NCI-H1417 treated with DMSO at 0.1 percent for 48 hours (cell line): ENCODE measurements at places on chromosomes 1 and 21.

DNA sequence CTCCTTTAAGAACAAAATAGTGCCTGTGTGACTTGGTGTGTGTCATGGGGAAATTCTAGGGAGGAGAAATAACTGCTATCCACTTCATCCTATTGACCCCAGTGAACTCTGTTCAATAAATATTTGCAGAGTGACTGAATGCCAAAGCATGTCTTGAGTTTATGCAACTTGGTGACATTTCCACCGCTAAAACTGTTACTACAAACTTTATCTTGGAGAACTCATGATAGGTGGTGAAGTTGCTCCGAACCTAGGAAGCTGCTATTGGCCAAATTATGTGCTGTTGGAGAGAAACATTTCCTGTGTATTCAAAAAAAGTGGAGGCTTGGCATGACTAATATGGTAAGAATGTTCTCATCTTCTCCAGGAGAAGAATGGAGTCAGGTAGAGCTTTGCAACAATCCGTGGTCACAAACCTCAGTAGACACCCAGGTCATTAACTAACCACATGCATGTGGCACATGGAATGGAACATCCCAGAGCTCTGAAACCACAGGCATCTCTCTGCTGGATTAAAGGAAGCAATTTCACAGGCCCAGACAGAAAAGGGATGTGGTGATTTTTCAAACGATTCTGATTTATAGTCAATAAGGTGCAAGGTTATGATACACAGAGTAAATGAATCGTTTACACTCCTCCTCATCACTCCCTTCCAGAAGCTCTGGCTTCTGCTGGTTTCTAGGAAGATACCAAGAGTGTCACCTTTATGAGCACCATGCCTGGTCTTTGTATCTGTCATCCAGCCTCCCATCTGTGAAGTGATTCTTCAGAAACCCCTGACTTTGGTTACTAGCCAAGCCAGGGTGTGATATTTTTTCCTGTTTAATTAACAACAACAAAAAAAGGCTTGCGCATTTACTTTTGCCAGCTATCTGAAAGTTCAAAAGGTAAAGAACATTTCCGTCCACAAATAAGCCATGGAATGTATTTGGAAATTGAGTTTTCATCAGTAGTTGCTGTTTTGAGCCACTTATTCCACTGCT, 361.1 kb downstream of the TGFB2 start:
- no peak for DNase-seq

- DNase-seq: no peak
Observed at GRCh38 chr1:54304518-54304917, 101.7 kb downstream of the SSBP3 start.

DNA sequence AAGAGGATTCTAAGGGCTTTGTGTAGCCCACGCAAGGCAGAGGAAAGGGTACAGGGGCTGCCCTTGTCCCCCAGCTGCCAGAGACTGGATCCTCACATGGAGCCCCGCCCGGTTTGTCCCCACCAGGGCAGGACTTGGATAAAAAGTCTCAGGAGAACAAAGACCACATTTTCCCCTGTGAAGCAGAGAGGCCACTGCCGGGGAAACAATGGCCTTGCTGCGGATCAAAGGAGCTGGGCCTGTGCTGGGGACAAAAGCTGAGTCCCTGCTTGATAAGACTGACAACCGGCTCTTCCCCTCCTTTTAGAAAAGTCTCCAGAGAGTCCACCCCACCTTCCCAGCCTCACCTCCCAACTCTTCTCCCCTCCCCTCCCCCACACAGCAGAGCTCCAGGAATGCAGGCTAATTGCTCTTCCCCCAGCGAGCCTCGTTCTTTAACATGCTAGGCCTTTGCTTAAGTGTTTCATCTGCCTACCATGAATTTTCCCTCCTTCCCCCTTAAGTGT, 142.4 kb downstream of the PLPP3 start:
- no peak for DNase-seq

DNA sequence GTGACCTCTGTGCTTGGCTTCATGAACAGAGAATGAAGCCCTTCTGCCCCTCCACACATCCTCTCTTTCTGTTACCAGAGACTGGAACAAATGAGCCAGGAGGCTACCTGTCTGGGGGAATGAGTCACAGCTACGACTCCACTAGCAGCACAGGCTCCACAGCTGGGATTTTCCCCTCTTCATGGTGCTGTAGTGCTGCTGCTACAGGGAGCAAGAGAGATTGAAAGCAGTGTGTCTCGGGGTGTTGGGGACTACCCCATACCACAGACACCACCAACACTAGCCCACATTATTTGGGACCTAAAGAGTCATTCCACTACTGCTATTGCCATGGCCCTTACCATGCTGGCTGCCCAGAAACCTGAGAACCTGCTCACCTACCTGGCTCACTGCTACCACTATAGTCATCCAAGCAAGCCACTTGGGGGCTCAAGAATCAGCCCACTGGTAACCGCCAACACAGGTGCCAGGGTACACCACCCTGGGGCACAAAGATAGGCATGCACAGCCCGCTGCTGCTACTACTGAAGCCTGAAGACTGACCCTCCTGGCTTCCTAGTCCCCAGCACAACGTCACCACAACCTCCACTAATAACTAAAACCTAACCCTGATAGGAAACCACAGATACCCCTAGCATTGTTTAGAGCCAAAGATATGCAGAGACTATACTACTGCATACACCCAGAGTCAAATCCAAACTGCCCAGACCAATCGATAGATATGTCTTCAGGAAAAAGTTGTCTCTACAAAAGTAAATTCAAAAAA, 17.7 kb downstream of the CD1E start:
- no peak for DNase-seq

- DNase-seq: no peak
Observed at GRCh38 chr1:7768583-7768982, 2.5 kb upstream of the VAMP3 start.

GRCh38 chr1:3071565-3072390, 2.8 kb downstream of the PRDM16 start:
- no peak for DNase-seq

- DNase-seq: no peak
Observed at GRCh38 chr1:201795066-201795465, 33.9 kb upstream of the IPO9 start.

DNA sequence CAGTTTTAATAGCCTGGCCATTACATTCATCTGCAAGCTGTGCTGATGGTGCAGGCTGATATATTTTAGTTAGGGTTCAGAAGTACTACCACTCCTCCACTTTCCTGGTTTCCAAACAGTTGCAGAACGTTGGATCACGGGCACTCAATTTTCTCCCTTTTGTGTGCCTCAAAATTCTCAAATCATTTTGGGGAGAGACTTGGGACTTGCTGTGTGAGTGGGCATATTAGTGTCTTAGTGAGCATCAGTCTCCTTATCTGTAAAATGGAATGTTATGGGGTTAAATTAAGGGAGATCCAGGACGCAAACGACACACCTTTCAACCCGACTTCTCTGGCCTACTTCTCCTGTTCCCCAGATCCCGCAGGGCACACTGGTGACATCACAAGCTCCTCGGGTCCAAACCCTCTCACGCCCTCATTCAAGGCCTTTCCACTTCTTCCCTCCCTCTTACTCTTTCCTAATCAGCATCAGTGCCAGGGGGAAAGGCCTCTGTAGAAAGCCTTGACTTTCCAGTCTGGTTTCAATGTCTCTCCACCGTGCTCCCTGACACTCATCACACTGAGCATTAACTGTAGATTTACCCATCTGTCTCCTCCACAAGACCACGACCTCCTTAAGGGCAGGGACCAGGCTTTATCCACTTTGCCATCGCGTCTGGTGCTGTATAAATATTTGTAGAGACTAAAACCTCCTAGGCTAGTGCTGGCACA, 1.2 kb downstream of the PIGP start:
- no peak for DNase-seq

DNA sequence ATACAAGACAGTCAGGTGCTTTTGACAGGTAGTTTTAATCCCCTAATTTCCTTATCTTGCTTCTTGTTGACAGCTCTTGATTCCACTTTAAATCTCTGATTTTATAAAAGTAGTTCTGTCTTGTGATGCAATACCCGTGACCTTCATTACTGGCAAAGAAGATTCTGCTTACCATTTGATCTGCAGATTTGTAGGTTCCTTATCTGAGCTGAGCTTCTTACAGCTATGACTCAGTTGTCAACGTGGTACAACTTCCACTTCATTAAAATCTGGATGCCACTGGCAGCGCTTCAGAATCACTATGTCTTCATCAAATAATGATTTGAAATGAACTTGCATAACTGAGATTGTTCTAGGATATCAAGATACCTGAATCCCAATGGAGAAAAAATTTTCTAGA, 543.6 kb upstream of the B3GALT2 start:
- no peak for DNase-seq

DNA sequence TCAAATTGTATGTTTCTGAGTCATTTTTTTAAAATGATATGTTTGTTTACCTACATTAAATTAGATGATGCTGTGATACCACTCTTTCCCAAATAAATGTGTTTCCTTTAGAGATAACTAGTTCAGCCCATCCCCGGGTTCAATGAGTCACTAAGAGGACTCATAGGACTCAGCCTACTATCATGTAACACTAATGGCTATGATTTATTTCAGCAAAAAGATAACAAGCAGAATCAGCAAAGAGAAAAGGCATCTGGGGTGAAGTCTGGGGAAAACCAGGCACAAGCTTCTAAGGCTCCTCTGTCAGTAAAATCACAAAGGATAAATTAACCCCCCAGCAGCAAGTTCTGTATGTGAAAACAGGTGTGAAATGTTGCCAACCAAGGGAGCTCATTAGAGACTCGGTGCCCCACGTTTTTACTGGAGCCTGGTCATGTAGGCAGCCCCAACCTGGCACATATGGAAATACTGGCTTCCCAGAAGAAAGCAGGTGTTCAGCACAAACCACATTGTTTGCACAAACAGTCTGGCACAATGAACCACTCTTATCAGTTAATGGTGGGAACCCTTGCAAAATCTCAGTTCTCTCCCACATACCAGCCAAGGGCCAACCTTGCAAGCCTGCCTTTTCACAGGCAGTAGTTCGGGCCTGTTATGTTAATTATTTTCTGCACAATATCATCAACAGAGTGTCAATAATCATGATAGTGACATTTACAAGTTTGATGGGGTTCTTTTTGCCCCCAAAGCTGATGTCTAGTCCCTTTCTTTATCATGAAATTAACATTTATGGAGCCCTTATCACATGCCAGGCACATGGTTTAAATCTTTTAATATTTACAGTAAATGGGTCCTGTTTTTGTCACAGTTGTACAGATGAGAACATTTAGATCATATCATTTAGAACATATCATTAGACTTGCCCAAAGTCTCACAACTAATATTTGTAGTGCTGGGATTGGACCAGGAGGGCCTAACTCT, 23.1 kb upstream of the CNN3 start:
- peak; percentile 24 for DNase-seq

- no peak for DNase-seq
Observed at GRCh38 chr1:6034750-6035096, 11.0 kb upstream of the KCNAB2 start.

- no peak for DNase-seq
Observed at GRCh38 chr21:35145626-35146233, 96.6 kb upstream of the RUNX1 start.

DNA sequence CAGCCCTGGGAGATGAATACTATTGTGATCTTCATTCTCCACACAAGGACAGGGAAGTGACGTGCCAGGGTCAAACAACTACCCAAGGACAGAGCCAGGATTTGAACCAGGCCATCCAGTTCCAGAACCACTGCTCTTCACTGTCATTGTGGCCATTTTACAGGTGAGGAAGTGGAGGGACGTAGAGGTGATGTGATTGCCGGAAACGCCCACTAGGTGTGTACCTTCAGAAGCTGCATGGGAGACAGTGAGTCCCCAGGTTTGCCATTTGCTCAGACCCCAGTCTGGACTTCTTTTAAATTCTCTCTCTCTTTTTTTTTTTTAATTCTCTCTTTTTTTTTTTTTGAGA, 207.6 kb upstream of the TMEM51 start:
- no peak for DNase-seq

DNA sequence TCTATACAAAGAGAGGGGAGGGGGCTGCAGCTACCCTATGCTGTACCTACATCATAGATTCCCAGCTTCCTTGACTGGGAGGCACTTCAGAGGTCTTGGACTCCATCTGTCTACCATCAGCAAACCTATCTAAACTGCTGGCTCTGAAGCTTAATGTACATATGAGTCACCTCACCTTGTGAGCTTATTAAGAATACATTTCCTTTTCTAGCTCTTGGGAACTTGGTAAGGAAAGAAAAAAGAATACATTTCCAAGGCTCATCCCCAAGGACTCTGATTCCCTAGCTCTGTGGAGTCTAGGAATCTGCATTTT, 50.0 kb upstream of the PRELP start:
- no peak for DNase-seq

DNA sequence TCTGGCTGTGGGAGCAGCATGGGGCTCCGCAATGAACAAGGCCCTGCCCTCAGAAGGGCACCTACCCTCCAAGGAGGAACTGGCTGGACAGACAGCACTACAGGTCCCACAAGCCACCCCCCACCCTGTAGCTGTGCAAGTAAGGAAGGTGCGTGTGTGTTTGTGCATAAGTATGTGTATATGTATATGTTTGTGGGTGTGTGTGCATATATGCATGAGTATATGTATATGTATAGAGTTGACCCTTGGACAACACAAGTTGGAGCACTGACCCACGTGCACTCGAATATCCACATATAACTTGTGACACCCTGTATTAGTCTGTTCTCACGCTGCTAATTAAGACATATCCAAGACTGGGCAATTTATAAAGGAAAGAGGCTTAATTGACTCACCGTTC, 22.6 kb upstream of the TENT5C start:
- no peak for DNase-seq

- DNase-seq: no peak
Observed at GRCh38 chr21:45506241-45506817, 35.9 kb downstream of the SLC19A1 start.

GRCh38 chr21:38794978-38795377, 10.8 kb upstream of the ETS2 start:
- no peak for DNase-seq

DNA sequence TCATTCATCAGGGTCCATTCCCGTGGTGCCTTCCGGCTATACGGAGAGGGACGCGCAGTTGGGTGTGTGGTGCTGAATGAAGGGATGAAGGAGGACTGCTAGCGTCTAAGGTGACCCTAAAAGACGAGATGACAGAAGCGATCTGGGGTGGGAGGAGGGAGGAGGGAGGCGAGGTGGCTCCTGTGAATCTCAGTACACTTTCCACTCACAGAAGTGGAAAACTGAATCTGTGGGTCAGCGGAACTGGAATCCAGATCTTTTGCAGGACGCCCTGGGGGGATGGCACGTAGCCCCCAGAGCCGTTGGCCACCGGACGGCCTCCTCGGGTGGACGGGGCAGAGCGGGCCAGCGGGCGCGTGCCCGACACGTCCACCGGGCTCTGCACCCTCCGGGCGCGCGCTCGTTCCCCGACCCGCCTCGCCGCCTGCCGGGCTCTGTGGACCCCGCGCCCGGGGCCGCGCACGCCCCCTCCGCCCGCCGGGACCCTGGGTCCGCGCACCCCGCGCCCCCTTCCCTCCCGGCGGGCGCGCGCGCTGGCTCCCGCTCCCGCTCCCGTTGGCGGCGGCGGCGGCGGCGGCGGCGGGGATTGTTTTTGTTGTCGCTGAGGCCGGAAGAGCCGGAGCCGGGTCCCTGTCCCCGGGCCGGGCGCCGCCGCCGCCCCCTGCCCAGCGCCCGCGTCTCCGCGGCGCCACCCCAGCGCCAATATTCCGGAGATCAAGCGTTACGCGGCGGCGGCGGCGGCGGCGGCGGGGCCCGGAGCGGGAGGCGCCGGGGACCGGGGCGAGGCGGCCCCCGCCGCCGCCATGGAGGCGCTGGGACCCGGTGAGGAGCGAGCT, at the start of gene AGO4:
TSS of gene AGO4 (plus strand) at position 403 of the 836 bp plus-strand sequence. CDS start at position 804, 401 bp downstream.
- no peak for DNase-seq

GRCh38 chr1:68791800-68792199, 294.9 kb upstream of the DEPDC1 start:
- DNase-seq: no peak

GRCh38 chr1:81887421-81888144, 86.8 kb downstream of the ADGRL2 start:
- no peak for DNase-seq

- no peak for DNase-seq
Observed at GRCh38 chr21:35573472-35574374, 486.6 kb downstream of the SETD4 start.
